CD4-positive, alpha-beta T cell (primary cell): ENCODE measurements at places on chromosomes 11 and 22.
A peak's percentile ranks its signal among the peaks of the same experiment; 100 is the strongest.

- no peak overlapping the region for H3K27ac ChIP-seq
- no peak overlapping the region for H3K4me3 ChIP-seq
- no peaks in the 10 kb centered on the region for H3K27me3 ChIP-seq
- no peaks in the 10 kb centered on the region for H3K4me1 ChIP-seq
These were observed 158.7 kb downstream of the RAB38 start for GRCh38 chr11:88016392-88017170.

- H3K36me3 ChIP-seq, result no peaks in the 10 kb centered on the region
- no peak overlapping the region for H3K4me3 ChIP-seq
- H3K4me1 ChIP-seq, result peaks cover 43% of the 10 kb centered on the region
- H3K27ac ChIP-seq, result no peak overlapping the region
- DNase-seq, result no peak
These were observed 33.0 kb upstream of the PLET1 start for GRCh38 chr11:112293614-112294013.

DNA sequence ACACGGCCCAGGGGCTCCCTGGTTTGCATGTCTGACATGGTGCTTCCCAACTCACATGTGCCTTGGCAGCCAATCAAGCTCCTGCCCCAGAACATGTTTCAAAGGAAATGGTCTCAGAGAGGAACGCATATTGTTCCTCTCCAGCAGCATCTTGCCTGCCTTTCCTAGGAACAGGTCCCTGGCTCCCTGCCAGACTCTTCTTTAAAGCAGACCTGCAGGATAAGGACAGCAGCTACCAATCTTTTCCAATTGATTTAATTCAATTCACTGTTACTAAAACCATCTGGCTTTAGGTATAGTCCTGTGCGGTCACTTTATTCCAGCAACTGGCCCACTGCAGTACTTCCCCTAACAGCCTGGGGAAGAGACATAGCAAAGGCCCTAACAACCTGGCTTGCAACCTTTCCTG is 79.9 kb downstream of the AMBRA1 start:
- DNase-seq, result no peak
- H3K36me3 ChIP-seq, result peaks cover 12% of the 10 kb centered on the region
- no peaks in the 10 kb centered on the region for H3K4me1 ChIP-seq
- H3K27me3 ChIP-seq, result no peaks in the 10 kb centered on the region
- no peak overlapping the region for H3K27ac ChIP-seq

DNA sequence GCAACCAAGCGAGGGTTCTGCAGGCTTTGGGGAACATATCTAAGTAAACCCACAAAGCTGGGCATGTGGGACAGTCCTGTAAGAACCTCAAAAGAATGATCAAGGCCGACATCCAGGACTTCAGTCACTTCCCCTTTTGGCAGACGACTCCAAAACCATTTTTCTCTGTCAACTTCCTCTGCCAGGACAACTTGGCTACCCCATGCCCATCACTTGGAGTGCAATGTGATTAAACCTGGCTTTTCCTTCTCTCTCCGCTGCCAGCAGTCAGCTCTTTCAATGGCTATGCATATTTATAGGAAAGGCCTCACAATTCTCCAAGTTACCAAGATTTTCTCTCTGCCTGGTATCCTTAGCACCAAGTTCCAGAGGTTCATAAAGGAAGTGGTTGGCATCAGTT is 78.9 kb downstream of the C11orf58 start:
- H3K4me1 ChIP-seq, result peaks cover 5% of the 10 kb centered on the region
- no peak overlapping the region for H3K4me3 ChIP-seq

- DNase-seq, result no peak
- no peaks in the 10 kb centered on the region for H3K4me1 ChIP-seq
- no peak overlapping the region for H3K27ac ChIP-seq
- H3K4me3 ChIP-seq, result no peak overlapping the region
- H3K36me3 ChIP-seq, result no peaks in the 10 kb centered on the region
These were observed 54.8 kb upstream of the CREB3L1 start for GRCh38 chr11:46222490-46223251.

DNA sequence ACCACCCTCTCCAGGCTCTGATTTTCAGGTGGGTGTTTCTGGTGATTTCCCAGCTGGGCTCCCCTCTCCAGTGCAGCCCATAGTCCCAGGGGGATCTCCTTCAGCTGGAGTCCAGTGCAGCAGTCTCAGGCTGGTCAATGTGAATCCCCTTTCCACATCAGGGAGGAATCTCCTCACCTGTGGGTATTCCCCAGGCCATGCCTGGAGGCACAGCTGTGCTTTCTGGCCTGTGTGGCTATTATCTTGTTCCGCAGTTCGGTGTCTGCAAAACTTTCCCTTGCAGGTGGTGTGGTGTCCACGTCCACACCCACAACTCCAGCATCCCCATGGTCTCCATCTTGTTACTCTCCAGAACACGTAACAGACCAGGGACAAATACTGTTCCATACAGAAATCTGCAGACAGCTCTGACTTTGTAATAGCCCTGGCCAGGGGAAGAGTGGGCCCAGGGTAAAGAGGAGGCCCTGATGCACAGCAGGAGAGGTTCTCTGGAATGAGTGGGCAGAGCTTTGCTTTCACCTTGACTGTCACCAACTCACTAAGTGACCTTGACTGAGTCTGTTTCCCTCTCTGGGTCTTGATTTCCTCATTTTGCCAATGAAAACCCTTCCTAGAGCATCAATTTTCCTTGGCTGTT is 183.2 kb downstream of the CSNK2A3 start:
- peaks cover 16% of the 10 kb centered on the region for H3K4me1 ChIP-seq
- H3K27ac ChIP-seq, result no peak overlapping the region
- no peaks in the 10 kb centered on the region for H3K27me3 ChIP-seq
- DNase-seq, result no peak
- H3K36me3 ChIP-seq, result no peaks in the 10 kb centered on the region

DNA sequence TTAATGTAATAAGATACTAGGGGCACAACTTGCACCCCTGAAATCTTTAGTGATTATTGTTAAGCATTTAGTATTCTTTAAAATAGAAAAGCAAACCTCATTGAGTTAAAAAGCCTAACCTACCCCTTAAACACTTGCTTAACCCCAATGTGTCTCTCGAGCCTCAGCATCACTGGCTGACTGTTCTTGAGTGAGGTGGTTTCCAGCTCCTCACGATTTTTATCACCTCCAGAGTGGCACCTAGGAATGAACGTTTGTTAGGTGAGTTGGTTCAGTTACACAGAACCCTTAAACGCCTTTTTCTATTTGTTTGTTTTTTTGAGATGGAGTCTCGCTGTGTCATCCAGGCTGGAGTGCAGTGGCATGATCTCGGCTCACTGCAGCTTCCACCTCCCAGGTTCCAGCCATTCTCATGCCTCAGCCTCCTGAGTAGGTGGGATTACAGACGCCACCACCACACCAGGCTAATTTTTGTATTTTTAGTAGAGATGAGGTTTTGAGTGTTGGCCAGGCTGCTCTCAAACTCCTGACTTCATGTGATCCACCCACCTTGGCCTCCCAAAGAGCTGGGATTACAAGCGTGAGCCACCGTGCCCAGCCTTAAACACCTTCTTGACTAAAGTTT is 13.7 kb downstream of the YWHAH start:
- H3K27me3 ChIP-seq, result no peaks in the 10 kb centered on the region
- peaks cover 7% of the 10 kb centered on the region for H3K36me3 ChIP-seq
- H3K4me3 ChIP-seq, result no peak overlapping the region
- H3K27ac ChIP-seq, result no peak overlapping the region
- no peak for DNase-seq
- H3K4me1 ChIP-seq, result peaks cover 55% of the 10 kb centered on the region

- H3K27ac ChIP-seq, result peak overlapping the region; percentile 93
- peaks cover 30% of the 10 kb centered on the region for H3K36me3 ChIP-seq
- no peaks in the 10 kb centered on the region for H3K27me3 ChIP-seq
- DNase-seq, result peak; percentile 41
- H3K4me3 ChIP-seq, result peak overlapping the region; percentile 96
- peaks cover 68% of the 10 kb centered on the region for H3K4me1 ChIP-seq
These were observed 3.2 kb downstream of the CD6 start for GRCh38 chr11:60974726-60975125.
